Neural crest cell (in vitro differentiated cells): ENCODE measurements at places on chromosomes 16 and 17.

DNA sequence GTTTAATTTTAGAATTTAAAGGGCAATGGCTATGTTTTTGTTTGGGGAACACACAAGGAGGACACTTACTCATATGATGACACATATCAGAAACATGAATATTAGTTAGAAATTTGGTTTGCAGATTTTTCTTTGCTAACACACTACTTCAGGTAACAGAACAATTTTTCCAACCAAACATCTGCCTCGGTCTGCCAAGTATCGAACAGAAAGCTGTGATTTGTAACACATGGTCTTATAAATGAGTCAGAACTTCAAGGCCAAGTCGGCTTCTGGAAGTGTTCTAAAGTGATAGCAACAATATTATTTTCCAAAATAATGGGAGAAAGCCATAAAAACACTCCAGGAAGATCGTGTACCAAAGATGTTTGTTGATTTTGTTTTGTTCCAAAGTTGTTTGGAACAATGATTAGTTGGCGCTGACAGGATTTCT is 75.9 kb upstream of the PMFBP1 start:
- no peaks in the 10 kb centered on the region for H3K4me1 ChIP-seq
- H3K4me3 ChIP-seq: no peak overlapping the region

GRCh38 chr17:65408050-65408449 is 153.4 kb downstream of the AXIN2 start:
- peaks cover 3% of the 10 kb centered on the region for H3K36me3 ChIP-seq
- no peak for DNase-seq
- no peak overlapping the region for H3K4me3 ChIP-seq
- no peaks in the 10 kb centered on the region for H3K27me3 ChIP-seq
- H3K4me1 ChIP-seq: peaks cover 11% of the 10 kb centered on the region

DNA sequence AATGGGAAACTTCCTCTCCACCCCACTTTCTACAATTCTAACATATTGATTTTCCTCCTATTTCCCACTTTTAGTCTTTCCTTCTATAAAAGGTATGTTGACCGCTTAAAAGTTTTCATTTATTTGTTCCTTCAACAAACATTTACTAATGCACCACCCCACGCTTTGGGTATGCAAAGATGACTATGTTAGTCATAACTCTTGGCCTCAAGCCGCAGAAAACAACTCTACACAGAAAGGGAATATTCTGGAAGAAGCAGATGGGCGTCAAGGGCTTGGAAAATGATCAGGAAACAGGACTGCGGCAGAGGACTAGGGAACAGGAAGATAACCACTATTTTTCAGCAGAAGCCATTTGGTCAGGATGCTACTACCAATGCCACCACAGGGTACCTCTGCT is 56.8 kb upstream of the FA2H start:
- H3K27ac ChIP-seq: no peak overlapping the region
- no peak overlapping the region for H3K4me3 ChIP-seq
- H3K4me1 ChIP-seq: no peaks in the 10 kb centered on the region
- no peak for DNase-seq
- peaks cover 2% of the 10 kb centered on the region for H3K27me3 ChIP-seq
- no peaks in the 10 kb centered on the region for H3K36me3 ChIP-seq

DNA sequence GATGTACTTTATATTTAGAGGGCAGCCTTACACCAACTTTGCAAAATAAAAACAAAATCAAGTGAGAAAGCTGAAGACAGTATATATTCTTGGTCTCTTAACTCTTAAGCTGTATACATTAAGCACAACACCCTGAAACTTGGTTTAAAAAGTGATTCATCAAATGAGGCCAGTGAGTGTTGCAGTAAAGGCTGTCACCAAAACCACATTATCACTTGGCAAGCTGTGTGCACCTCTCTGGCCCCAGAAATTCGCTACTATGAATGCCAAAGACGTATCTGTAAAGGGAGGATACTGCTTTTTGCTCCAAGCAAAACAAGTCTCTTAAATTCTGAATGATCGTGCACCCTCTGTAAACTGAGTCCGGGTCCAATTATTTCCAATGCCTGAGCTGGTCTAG is 163.9 kb downstream of the ZFHX3 start:
- H3K4me3 ChIP-seq: no peak overlapping the region
- H3K4me1 ChIP-seq: peaks cover 64% of the 10 kb centered on the region
- no peaks in the 10 kb centered on the region for H3K27me3 ChIP-seq
- no peak overlapping the region for H3K27ac ChIP-seq

- DNase-seq: no peak
- no peaks in the 10 kb centered on the region for H3K4me1 ChIP-seq
These were observed 7.8 kb downstream of the TTLL6 start for GRCh38 chr17:48809182-48809581.

GRCh38 chr17:55606488-55606815 is 95.2 kb upstream of the SMIM36 start:
- no peaks in the 10 kb centered on the region for H3K27me3 ChIP-seq
- H3K36me3 ChIP-seq: no peaks in the 10 kb centered on the region
- no peak overlapping the region for H3K27ac ChIP-seq

DNA sequence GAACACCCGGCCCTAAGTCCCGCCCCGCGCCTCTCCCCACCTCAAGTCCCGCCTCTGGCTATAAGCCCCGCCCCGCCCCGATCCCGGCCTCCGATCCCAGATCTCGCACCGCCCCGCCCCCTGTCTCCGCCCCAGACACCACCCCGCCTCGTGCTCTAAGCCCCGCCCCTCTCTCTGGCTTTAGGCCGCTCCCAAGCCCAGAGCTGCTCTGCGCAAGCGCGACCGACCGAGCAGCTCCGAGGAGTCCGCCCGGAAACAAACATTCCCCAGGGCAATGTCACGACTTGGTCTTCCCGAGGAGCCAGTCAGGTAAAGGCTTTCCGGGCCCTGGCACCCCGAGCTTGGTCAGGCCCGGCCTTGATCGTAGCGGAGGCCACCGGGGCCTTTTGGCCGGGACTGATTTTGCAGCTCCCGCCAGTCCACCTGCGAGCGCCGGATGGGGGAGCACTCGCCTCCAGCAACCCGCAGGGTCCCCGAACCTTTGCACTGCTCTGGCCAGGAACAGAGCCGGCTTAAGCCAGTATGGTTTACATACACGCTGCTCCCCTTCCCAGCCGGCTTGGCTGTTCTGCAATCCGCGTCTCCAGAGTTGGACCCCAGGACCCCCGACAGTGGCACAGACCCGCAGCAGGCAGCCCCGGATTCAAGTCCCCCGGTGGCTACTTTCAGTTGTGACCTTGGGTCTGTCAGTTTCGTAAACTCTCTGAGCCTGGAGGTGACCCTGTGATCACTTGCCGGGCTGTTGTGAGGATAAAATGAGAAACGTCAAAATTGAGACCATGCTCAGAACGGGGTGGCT is at the start of gene NUDT7:
Gene NUDT7, plus strand, starts transcription at position 206 of the 799 bp plus-strand sequence. Its CDS starts 69 bp downstream, at position 275.
- peak within 1 kb of the TSS; percentile 88 for H3K4me3 ChIP-seq
- peaks cover 16% of the 10 kb centered on the region for H3K4me1 ChIP-seq
- DNase-seq: peak; percentile 99
- H3K27me3 ChIP-seq: no peaks in the 10 kb centered on the region
- H3K36me3 ChIP-seq: peaks cover 3% of the 10 kb centered on the region
